ENCODE measurements at places on chromosomes 7 and 10. TPM values are rescaled to one million over a fixed set of nuclear protein-coding genes. Genes with fewer than 3 reads are reported as not detected.

DNA sequence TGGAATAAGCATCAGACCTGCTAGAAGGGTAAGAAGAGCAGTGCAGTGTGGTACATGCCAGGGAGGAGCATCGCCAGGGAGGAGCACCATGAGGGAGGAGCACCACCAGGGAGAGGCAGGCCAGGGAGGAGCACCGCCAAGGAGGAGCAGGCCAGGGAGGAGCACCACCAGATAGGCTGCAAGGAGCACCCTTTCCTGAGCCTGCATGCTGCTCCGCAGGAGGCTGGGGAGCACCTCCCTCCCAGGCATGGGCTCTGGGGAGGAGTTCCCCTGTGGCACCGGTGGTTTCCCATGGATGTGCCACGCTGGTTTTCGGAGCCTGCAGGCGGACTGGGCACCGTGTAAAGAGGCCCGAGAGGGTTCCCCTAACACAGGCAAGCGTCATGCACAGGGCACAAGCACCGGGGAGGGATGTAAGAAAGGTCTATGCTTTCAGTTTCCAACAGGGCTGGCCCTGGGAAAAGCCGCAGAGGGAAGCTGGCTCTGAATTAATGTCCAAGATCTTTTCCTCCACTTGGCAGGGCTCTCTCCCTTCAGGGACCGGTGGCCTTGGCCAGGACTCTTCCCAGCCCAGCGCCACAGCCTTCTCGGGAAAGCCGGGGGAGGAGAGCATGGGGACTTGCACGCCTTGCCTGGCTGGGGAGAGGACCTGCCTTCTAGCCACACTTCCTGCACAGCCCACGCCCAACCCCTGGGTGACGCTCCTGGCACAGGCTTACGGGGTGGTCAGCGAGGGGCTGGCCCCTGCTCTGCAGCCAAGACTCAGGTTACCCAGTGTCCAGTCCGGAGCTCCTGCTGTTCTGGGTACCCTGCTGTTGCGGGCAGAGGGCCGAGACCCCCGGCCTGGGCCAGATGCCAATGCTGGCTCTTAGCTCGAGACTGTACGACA, 11.5 kb upstream of the GPER1 start:
- DNase-seq: no peak

H2BK1 gene
- not detected for total RNA-seq

- no peak for DNase-seq
Observed at GRCh38 chr10:87816163-87816897, 1.7 kb downstream of the ATAD1 start.

CHAT gene
- not detected for total RNA-seq

DNA sequence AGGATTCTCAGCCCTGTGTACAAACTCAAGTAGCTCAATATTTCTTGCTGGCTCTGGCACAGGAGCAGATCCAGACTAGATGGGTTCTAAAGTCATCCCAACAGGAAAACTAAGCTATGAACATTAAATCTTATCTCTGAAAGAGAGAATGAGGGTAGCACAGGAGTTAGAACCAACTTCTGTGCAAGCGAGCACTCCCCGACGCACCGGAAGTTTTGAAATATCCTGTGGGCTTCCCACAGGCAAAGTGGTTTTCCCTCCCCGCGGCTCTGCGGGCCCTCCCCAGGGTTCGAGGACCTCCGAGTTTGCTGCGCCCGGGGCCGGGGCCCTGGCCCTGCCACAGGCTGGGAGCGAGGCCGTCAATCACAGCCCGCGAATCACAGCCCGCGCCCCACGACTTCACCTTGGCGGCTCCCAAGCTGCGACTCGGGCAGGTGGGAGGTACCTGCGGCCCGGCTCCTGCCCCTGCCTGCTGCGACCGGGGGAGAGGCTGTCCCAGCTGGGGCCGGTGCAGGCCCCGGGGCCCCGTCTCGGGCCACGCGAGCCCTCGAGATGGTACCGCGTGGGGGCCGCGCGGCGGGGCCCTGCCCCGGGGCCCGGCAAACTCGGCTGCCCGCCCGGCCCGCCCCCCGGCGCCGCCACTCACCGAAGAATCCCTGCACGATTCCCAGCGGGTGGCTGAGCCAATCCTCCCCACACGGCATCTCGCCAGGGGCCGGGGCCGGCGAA, 598 bp downstream of the MCMBP start:
- peak; percentile 57 for DNase-seq

- no peak for DNase-seq
Observed at GRCh38 chr10:53223851-53224250, 451.3 kb upstream of the MBL2 start.

GRCh38 chr7:121803039-121803438, 69.9 kb upstream of the PTPRZ1 start:
- no peak for DNase-seq

GRCh38 chr10:49186613-49187012, 1.6 kb downstream of the TMEM273 start:
- no peak for DNase-seq

ZNF425 gene
- 1.5 TPM for total RNA-seq

GRCh38 chr10:24485304-24485703, 238.4 kb downstream of the ARHGAP21 start:
- no peak for DNase-seq

SUN3 gene
- 1.1 TPM for total RNA-seq

NANOS1 gene
- 6.8 TPM for total RNA-seq

- no peak for DNase-seq
Observed at GRCh38 chr7:142999793-143000192, 27.1 kb downstream of the OR9A2 start.

CUZD1 gene
- 0.93 TPM for total RNA-seq

DNA sequence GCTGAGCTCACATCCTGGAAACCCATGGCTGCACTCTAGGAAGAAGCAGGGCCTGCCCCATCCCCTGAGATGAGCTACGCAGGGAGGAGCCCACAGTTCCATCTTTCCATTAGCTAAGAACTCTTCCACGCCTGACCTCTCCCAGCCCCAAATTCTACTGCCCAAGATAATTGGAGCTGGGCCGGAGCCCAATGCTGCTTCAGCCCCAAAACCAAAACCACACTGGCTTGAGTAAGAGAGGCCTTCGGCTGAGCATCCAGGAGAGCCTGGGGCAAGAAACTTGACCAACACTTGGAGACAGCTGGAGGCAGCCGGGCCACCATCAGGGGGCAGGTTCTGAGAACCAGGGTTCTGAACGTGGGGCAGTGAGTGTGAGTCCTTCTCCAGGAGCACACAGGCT, 116.1 kb upstream of the ZMIZ1 start:
- DNase-seq: no peak

DNA sequence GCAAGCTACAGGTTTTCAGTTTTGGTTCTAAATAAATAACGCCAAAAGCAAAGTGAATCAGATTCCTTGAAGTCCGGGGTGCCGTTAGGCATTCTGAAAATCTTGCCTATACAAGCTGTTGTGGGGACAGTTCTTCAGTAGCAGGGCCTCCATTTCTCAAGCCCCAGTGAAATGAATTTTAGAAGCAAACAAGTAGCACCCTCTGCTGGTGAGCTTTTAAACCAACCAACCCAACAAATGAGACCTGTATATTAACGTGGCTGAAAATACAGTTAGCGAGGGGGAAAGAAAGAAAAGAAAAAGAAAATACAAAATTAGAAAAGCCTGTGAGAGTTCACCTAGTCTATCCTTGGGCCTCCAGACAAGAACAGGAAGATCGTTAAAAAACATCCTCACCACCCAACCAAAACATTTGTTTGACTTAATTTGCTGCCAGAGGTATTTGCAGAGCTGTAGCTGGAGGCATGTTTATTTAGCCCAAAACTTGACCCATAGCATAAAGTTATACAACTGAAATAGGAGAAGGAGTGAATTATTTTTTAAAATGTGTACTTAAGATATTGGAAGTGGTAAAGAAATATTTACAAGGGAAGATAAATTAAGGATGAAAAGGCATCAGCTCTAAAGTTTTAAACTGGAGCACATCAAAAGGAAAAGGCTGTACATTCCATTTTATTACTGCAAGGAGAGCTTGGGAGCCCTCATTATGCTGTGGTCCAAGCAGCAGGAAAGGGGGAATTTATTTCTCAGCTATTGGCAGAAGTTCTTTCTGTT, 98.9 kb downstream of the DYNC1I1 start:
- DNase-seq: peak; percentile 24

IL6 gene
- 20.7 TPM for total RNA-seq

ZWINT gene
- total RNA-seq: 111 TPM

CD36 gene
- not detected for total RNA-seq

DNA sequence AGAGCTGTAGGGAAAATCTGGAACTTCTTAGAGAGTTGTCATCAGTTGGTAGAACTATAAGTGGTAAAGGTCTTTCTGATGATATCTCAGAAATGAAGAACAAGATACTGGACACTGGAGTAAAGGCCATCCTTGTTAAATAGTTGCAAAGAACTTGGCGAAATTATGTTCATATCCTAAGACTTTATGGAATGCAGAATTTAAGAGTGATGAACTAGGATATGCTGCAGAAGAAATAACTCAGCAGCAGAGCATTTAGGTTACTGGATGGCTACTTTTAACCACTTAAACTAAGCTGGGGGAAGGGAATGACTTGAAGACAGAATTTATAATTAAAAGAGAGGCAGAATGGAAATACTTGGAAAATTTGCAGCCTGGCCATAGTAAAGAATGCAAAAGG, 23.7 kb downstream of the PTEN start:
- no peak for DNase-seq

DNA sequence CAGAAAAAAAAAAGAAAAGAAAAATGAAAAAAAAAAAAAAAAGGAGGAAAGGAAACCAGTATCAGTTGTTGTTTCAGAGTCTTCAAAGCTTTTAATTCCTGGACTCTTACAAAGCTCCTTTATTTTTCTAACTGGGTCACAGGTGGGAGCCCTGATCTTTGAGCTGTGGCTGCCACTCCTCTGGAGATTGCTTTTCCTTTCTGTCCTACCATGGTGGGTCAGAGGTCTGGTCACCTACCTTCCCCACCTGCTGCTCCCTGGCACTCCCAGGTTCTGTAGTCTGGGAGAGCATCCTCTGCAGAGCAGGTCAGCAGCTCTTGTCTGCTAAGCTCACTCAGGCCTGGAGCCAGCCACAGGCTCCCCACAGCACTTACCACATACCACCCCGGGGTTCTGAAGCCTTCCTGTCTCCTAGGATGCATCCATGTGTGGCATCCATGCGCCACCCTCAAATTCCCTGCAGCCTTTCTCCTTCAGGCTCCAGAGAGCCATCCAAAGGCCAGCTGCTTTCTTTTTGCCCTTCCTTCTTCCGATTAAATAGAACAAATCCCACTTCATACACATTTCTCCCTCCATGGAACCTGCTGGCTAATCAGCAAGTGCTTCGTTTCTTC, 73.2 kb upstream of the TPK1 start:
- DNase-seq: no peak

All from Calu3 (cell line).